ENCODE measurements at places on chromosomes 11 and 22.

- no peaks in the 10 kb centered on the region for H3K36me3 ChIP-seq
- no peak overlapping the region for H3K4me3 ChIP-seq
- no peaks in the 10 kb centered on the region for H3K4me1 ChIP-seq
- H3K27me3 ChIP-seq: no peaks in the 10 kb centered on the region
- DNase-seq: no peak
Observed at GRCh38 chr22:34344702-34345101, 424.4 kb upstream of the LARGE1 start.

DNA sequence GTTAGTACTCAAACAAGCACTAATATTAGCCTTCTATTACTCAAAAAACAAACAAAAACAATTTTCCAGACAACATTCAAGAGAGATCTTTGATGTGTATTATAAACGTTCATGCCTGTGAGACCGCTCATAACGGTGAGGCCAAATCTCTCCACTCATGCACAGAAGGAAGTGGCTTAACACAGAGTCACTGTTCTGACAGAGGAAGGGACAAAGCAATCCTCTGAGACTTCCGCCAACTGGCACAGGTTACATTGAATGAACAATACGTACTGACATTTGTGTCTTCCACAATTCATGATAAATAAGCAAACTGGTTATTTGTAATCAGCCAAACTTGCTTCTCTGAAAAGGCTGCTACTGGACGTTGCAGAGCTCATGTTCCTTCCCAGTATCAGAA is 30.5 kb downstream of the CHKA start:
- H3K27me3 ChIP-seq: no peaks in the 10 kb centered on the region
- no peaks in the 10 kb centered on the region for H3K36me3 ChIP-seq
- peak; percentile 68 for DNase-seq
- peak overlapping the region; percentile 88 for H3K27ac ChIP-seq

DNA sequence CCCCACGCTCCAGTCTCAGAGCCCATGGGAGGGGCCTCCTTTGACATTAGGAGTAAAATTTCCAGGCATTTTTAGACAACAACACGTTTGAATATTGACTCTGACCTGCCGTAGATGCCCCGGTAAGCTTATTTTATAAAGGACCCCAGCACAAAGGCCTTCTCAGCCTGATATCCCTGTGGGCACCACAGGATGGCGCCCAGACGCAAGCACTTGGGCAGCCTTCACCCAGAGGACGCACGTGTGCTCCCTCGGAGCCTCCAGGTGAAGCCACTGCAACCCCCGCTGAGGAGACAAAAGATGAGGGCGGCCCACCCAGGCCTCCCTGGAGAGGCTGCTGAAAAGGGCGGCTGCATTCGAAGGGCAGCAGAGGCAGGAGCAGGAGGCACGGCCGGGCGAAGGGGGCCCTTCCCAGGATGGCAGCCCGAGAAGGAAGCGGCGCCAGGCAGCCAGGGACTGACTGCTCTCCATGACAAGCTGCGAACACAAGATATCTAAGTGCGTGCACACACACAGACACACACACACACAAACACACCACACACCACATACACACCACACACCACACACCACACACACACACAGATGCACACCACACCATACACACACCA is 15.2 kb upstream of the TH start:
- H3K4me1 ChIP-seq: no peaks in the 10 kb centered on the region
- H3K36me3 ChIP-seq: no peaks in the 10 kb centered on the region
- H3K27me3 ChIP-seq: peaks cover 24% of the 10 kb centered on the region
- no peak overlapping the region for H3K4me3 ChIP-seq

GRCh38 chr11:111582163-111582562 is 20.1 kb upstream of the SIK2 start:
- H3K27ac ChIP-seq: no peak overlapping the region
- no peak overlapping the region for H3K4me3 ChIP-seq
- H3K36me3 ChIP-seq: no peaks in the 10 kb centered on the region
- H3K4me1 ChIP-seq: peaks cover 11% of the 10 kb centered on the region

DNA sequence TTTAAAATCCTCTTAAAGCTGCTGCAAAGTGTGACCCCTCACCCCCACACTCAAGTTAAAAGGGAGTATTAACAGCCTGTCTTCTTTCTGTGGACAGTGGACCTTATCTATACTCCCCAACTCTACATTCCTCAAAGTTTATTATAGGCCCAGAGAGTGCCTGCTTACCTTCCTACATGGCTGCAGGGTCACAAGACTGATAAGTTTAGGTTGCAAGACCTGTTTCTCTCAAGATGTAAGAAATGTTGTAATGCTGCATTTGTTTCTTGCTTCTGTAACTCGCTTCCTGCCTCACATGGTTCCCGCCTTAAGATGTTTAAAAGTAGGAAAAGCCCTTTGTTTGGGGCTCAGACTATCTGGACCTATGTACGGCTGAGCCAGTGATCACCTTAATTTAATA is 10.1 kb upstream of the NXPE1 start:
- H3K4me1 ChIP-seq: no peaks in the 10 kb centered on the region
- H3K36me3 ChIP-seq: no peaks in the 10 kb centered on the region
- H3K4me3 ChIP-seq: no peak overlapping the region
- H3K27ac ChIP-seq: no peak overlapping the region
- DNase-seq: no peak

DNA sequence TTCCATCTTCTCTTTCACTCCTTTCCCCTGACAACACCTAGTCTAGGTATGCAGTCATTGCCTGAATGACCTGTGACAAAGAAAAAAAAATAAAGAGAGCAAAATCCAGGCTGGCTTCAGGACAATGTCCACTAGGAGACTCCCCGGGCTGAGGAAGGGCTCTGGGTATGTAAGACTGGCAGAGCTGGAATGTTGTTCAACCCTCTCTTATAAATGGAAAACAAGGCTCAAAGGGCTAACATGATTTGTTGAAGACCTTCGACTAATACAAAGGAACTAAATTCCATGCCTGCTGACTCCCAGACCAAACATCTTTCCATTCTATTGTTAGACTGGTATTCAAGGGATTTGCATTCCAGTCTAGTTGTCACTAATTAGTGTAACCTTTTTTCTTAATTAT is 122.2 kb downstream of the ARL14EP start:
- no peak for DNase-seq
- H3K4me1 ChIP-seq: no peaks in the 10 kb centered on the region
- no peak overlapping the region for H3K4me3 ChIP-seq
- H3K36me3 ChIP-seq: no peaks in the 10 kb centered on the region

GRCh38 chr11:118291477-118292135 is 12.9 kb upstream of the CD3E start:
- H3K36me3 ChIP-seq: peaks cover 5% of the 10 kb centered on the region
- no peak for DNase-seq
- peaks cover 20% of the 10 kb centered on the region for H3K4me1 ChIP-seq
- H3K4me3 ChIP-seq: no peak overlapping the region

DNA sequence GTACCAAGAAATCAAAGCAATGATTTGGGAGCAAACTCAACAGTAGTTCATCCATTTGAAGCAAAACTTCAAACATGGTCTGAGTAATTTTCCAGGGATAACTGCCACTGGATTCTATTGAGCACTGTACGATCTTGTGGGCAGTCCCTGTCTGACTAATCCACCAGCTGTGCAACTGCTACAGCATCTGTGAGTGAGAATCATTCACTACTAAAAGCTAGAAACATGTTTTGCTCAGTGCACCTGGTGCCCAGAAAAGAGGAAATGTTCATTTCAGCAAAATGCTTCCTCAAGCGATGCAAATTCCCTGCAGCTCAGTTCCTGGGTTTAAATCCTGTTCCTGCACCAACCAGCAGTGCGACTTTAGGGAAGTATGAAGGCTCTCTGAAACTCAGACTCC is 1077.9 kb downstream of the DLG2 start:
- H3K4me1 ChIP-seq: no peaks in the 10 kb centered on the region
- no peak overlapping the region for H3K27ac ChIP-seq
- no peaks in the 10 kb centered on the region for H3K36me3 ChIP-seq
- no peak for DNase-seq
- no peaks in the 10 kb centered on the region for H3K27me3 ChIP-seq
- H3K4me3 ChIP-seq: no peak overlapping the region

- no peak overlapping the region for H3K4me3 ChIP-seq
- no peaks in the 10 kb centered on the region for H3K36me3 ChIP-seq
- H3K27me3 ChIP-seq: peaks cover 10% of the 10 kb centered on the region
Observed at GRCh38 chr22:25582946-25583345, 18.5 kb downstream of the GRK3 start.

DNA sequence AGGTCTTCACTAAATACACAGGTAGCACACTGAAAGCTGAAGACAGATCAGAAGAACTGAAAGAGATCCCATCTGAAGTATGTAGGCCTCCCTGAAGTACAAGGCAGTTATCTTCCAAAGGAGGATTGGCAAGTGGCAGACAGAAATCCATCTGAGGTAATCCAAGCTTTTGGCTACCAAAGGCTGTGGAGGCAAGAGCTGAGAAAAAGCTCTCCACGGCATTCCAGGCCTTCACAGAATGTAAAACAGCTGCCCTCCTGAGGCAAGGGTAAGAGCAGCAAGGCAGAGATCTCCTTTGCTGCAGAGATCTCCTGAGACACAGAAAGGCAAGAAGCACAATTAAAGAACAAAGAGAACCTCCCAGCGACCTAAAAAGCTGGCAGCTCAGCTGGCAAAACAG is 19.1 kb downstream of the PIK3C2A start:
- no peaks in the 10 kb centered on the region for H3K27me3 ChIP-seq
- H3K4me1 ChIP-seq: peaks cover 16% of the 10 kb centered on the region
- no peak overlapping the region for H3K4me3 ChIP-seq
- no peak overlapping the region for H3K27ac ChIP-seq
- H3K36me3 ChIP-seq: no peaks in the 10 kb centered on the region

DNA sequence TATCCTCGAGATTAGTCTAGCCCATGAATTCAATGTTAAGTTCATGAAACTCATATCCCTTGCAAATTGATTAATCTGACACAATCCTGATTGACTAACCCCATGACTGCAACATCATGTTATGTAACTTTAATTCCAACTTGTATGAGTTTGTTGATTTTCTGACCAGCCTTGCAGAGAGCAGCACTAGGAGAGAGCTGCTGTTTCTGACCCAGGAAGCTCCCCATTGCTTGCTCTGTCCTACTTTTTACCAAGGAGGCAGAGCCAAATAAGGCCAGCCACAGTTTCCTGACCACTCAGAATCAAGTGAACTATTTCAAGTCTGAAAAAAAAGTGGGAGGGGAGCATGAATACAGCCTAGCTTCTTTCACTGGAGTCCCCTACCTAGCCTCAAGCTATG is 13.2 kb downstream of the MPZL3 start:
- H3K27ac ChIP-seq: peak overlapping the region; percentile 91
- H3K4me3 ChIP-seq: peak overlapping the region; percentile 69
- peaks cover 53% of the 10 kb centered on the region for H3K4me1 ChIP-seq

DNA sequence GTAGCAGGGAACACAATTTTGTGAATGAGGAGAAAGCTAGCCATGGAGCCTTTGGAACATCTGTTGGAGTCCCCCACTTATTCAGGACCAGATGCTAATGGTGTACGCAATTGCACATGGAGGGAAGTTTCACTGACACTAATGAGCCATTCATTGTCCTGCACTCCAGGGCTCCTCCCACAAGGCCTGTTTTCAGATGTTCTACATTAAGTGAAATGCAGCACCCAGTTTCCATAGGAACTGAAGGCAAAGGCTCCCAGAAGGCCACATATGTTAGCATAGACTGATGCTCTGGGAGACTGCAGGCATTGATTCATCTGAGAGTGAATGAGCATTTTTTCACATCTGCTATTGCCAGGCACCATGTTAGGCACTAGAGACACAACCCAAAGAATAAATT is 399.5 kb downstream of the ETS1 start:
- no peak for DNase-seq
- H3K36me3 ChIP-seq: peaks cover 24% of the 10 kb centered on the region
- H3K27me3 ChIP-seq: no peaks in the 10 kb centered on the region
- peak overlapping the region; percentile 5 for H3K27ac ChIP-seq
- H3K4me3 ChIP-seq: no peak overlapping the region
- H3K4me1 ChIP-seq: peaks cover 32% of the 10 kb centered on the region

GRCh38 chr22:43429426-43429825 is 17.6 kb downstream of the MPPED1 start:
- peaks cover 25% of the 10 kb centered on the region for H3K27me3 ChIP-seq
- no peak overlapping the region for H3K4me3 ChIP-seq
- no peak overlapping the region for H3K27ac ChIP-seq
- H3K4me1 ChIP-seq: no peaks in the 10 kb centered on the region

- H3K27ac ChIP-seq: no peak overlapping the region
- no peaks in the 10 kb centered on the region for H3K27me3 ChIP-seq
- no peak overlapping the region for H3K4me3 ChIP-seq
Observed at GRCh38 chr11:63845911-63846310, 7.0 kb downstream of the MARK2 start.

- H3K27ac ChIP-seq: peak overlapping the region; percentile 92
- H3K27me3 ChIP-seq: no peaks in the 10 kb centered on the region
- DNase-seq: no peak
- peak overlapping the region; percentile 88 for H3K4me3 ChIP-seq
Observed at GRCh38 chr11:66068923-66069714, 953 bp upstream of the PACS1 start.

GRCh38 chr22:50483977-50484853 is 2.4 kb upstream of the MIOX start:
- no peak overlapping the region for H3K27ac ChIP-seq
- H3K36me3 ChIP-seq: no peaks in the 10 kb centered on the region
- H3K4me1 ChIP-seq: peaks cover 3% of the 10 kb centered on the region
- DNase-seq: no peak
- H3K4me3 ChIP-seq: no peak overlapping the region
- no peaks in the 10 kb centered on the region for H3K27me3 ChIP-seq
